ENCODE measurements at places on chromosomes 3 and 15. TPM values are rescaled to one million over a fixed set of nuclear protein-coding genes. Genes with fewer than 3 reads are reported as not detected.

- no peak for DNase-seq
Observed at GRCh38 chr3:143427631-143428030, 308.1 kb downstream of the CHST2 start.

DNA sequence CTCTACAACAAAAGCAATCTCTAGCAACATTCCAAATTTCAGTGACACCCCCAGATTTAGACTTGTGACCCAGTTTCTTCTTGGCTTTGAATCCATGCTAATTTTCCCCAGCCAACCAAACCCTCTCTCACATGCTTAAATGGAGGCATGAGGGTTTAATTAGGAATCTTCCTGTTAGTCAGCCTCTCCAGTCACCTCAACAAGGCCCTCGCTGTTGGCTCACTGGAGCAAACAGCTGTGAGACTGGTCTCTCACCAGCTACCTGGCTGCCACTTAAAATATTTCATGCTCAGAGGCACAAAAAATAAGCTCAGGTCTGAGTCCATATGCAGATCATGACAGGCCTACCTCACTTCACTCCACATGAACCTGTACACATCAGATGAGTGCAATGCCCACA lies 630.4 kb upstream of the ADAMTS9 start:
- DNase-seq: no peak

Gene ISL2
- polyA plus RNA-seq: not detected

DNA sequence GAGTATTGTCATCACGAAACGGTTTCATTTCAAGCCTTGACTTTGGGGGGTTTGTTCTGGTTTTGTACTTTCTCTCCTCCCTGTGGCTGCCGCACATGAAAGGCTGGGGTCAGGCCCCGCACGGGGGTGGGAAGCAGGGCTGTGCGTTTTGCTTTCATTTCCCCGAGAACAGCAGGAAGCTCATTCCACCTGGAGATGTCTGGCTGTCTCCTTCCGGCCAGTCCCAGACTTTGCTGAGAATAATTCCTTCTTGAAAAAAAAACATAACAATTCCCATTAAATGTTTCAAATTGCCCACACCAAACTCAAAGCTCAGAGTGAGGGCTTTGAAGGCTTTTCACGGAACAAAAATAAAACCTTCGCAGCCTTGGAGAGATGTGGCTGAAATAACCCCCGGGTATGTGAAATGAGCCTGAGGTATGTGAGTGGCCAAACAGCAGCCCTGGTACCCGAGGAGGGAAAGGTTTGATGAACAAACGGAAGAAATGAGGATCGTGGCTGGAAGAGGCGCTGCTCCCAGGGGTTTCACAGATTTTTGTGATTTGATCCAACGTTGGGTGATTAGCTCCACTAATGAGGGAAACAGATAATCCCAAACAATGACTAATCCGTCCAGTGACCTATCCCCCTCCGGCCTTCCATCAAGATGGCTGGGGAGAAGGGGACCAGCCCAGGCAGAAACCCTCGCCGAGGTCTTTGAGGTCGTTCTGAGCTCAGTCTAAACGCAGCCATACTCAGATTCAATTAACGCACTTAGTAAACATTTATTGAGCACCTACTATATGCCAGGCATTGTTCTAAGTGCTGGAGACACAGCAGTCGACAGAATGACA lies 126.9 kb upstream of the MEF2A start:
- DNase-seq: no peak

Gene SERPINI2
- 0.76 TPM for polyA plus RNA-seq

Gene LINGO1
- polyA plus RNA-seq: 21.5 TPM

Gene GABRA5
- not detected for polyA plus RNA-seq

DNA sequence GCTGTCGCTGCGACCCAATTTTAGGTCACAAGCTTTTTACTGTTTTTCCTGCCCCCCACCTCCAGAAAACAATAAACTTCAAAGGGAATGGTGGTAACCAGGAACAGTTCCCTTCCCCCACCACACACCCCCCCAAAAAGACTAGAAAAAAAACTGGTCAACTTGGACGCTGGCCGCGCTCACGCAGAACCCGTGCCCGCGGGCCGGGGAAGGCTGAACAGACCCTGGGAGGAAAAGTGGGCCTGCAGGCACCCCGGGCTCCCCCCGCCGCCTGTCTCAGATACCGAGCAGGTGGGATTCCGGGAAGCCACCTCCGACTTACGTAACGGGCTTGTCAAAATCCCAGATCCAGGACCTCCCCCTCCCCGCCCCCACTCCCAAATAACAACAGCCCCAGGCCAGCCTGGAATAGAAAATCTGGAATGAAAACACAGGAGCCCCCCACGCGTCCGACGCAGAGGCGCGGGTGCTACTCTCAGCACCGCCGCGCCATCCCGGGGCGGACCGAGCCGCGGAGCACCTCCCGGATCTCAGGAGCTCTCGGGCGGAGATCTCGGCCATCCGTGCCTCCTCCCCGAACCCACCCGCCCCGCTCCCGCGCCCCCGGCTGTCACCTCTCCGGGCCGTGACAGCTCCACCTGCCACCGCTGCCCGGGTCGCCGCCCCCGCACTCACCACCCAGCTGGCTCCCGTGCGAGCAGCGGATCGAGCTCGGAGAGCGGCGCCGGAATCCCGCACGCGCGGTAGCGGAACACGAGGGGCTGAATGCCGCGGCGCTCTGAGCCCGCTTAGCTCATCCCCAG lies 557 bp downstream of the DENND4A start:
- DNase-seq: peak; percentile 74

DNA sequence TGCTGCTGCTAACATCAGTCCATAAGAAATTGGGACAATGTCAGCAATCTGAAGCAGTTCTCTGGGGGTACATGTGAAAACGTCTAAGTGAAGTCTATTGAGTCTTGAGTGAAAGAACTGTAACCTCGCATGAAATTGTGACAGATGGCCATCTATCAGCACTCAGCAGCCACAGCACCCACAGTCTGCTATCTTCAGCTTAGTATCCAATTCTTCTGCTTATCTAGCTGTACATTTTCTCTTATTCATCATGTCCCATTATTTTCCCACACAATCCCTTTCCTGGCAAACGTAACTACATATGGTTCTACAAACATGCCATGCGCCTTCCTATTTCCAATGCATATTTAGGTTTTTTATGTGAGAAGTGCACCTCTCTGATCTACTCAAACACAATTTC lies 629.7 kb downstream of the NTRK3 start:
- DNase-seq: no peak

GRCh38 chr15:76439542-76439941 lies 103.0 kb downstream of the ISL2 start:
- DNase-seq: peak; percentile 17

GRCh38 chr3:1138036-1138435 lies 45.2 kb downstream of the CNTN6 start:
- DNase-seq: no peak

- no peak for DNase-seq
Observed at GRCh38 chr3:52396011-52396906, 48.6 kb downstream of the SEMA3G start.

Gene SLC35G2
- 4.3 TPM for polyA plus RNA-seq

Gene CMTM8
- 12.1 TPM for polyA plus RNA-seq

DNA sequence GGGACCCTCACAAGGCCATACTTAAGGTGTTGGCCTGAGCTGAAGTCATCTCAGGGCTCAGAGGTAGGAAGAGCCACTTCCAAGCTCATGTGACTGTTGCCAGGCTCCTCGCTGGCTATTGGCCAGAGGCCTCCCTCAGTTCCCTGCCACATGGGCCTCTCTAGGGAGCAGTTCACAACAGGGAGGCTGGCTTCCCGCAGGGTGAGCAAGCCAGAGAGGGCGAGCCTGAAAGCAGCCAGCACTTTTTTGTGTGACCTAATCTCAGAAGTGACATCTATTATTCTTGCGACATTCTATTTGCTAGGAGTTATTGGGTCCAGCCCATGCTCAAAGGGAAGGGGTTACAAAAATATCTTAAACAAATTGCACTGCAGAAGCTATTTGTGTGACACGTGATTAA lies 201.4 kb downstream of the SSR3 start:
- no peak for DNase-seq

DNA sequence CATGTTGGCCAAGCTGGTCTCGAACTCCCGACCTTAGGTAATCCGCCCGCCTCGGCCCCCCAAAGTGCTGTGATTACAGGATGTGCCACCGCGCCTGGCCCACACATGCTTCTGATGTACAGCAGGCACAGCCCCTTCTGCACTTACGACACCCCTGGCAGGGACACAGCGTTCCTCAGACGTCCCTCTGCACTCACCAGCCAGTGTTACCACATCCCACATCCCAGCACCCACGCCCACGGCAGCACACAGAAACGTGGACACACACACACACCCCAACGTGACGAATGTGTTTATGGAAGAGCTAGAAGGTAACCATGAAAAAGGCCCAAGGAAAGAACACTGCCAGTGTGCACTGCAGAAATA lies 576 bp upstream of the RPAP1 start:
- DNase-seq: no peak

DNA sequence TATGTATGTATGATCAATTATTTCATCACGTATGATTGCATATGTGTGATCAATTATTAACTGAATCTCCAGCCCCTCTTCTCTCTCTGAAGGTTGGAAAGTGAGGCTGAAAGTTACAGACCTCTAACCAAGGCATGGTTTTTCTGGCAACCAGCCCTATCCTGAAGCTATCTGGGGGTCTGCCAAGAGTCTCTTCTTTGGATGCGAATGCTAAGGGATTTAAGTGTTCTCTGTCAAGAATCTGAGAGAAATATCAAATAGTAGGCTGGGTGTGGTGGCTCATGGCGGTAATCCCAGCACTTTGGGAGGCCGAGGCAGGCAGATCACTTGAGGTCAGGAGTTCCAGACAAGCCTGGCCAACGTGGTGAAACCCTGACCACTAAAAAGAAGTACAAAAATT lies 8.1 kb downstream of the NKTR start:
- no peak for DNase-seq

GRCh38 chr15:68763063-68763462 lies 57.6 kb downstream of the ANP32A start:
- no peak for DNase-seq

DNA sequence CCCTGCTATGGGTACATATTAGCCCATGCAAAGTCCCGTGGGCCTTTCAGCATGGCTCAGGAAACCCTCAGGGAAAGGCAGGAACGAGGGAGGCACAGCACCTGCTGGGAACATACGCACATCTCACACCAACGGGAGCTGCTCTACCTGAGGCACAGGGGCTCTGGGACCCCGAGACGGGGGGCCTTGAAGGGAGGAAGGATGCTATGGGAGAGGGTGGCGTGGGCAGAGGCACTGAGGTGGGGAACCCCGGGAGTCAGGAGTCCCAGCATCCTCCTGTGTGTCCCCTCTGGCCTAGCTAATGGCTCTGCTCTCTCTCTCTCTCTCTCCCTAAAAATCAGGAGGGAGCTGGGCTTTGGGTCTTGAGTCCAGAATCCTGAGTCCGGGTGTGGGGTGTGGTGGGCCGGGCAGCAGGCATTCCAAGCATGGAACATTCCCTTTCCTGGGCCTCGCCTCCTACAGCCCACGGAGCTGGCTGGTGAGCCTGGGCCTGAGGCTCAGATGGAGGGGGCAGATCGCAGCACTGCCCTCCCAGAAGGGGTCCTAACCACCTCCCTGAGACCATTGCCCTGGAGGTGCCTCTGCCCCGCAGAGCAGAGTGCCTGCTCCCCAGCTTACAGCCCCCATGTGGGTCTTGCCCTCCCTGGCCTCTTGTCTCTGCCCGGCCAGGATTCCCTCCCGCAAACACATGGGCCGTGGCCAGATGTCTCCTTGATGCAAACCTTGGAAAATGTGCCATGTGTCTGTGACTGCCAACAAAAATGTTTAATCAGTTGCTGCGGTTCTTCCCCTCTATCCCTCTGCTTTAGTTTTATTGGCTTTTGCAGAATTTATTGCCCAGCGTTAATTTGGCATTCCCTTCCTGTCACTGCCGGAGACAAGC lies 101.6 kb downstream of the TMEM266 start:
- DNase-seq: no peak

DNA sequence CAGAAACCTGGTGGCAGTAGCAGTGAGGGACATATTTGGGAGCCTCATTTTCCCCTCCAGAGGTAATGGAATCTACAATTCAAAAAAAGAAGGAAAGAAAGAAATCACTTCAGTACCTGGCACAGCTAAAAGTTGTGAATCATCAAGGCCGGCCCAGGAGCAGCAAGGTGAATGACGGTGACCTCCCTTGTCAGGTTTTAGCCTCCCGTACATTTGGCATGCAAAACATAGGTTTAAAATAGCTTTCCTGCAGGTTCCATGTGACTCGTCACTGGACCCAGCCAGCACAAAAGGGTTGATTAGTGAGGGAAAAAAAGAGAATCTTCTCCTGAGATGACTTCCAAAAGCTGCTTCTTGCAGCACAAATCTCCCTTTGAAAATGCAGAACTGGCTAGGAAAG lies 394.2 kb downstream of the LSAMP start:
- DNase-seq: no peak

DNA sequence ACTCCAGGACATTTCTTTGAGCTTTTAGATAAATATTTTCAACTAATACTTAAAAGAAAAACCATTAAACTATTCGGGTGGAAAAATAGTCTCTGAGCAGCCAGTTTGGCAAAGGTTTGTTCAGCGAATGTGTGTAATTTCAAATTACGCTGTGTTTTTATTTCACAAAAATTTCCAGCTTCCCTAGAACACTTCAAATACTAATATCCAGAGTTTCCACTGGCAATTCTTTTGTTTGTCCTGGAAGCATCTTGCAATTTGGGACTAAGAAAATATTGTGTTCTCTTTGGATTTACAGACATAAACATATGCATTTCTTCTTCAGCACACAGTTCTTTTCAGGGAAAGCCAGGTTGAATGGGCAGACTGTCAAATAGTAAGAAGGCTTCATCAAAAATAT lies 61.9 kb downstream of the MDFIC2 start:
- DNase-seq: no peak

GRCh38 chr3:127556565-127556964 lies 34.0 kb downstream of the TPRA1 start:
- no peak for DNase-seq

Gene EFCAB12
- polyA plus RNA-seq: 5.0 TPM

GRCh38 chr3:44120721-44121582 lies 120.7 kb upstream of the TOPAZ1 start:
- DNase-seq: no peak

DNA sequence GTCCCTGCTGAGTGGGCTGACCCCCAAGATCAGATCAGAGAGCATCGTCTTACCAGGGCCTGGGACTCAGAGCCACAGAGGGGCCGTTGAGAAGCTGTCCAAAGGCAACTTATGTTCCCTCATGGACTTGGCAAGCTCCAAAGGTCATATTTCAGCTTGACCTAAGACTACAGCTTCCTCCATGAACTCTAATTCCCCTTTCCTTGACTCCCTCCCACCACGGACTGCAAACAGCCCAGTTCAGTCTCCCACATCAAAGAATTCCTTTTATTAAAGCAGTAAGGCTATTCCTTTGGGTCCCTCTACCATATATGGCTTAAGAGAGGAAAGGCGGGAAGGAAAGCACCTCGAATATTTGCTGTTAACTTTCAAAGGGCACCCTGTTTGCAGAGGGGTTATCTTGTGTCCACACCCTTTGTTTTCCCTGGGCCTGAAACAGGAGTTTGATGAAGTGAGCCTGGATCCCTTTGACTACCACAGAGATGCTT lies 146.1 kb upstream of the THBS1 start:
- no peak for DNase-seq

GRCh38 chr3:94413336-94414108 lies 350.7 kb downstream of the NSUN3 start:
- DNase-seq: peak; percentile 1

DNA sequence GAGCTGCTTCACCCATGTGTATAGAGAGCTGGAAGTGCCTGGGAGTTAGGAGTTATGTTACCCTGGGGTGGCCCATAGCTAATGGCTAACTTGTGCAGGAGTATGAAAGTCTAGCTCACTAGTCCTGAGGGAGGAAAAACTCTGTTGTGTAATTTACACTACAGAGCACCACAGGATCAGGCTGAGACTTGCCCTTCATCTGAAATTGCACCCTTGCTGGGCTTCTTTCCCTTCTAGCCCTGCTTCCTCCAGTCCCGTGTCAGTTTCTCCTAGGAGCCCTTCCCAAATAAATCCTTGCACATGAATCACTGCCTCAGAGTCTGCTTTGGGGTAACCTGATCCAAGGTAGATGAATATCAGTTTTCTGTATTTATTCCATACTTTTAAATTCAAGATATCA lies 40.0 kb downstream of the CTXND1 start:
- DNase-seq: no peak

Measured in right lung (tissue), 10 donors.